ENCODE measurements at places on chromosomes 2 and 18.

GRCh38 chr2:124713969-124714368 is 688.9 kb downstream of the CNTNAP5 start:
- DNase-seq, result no peak

DNA sequence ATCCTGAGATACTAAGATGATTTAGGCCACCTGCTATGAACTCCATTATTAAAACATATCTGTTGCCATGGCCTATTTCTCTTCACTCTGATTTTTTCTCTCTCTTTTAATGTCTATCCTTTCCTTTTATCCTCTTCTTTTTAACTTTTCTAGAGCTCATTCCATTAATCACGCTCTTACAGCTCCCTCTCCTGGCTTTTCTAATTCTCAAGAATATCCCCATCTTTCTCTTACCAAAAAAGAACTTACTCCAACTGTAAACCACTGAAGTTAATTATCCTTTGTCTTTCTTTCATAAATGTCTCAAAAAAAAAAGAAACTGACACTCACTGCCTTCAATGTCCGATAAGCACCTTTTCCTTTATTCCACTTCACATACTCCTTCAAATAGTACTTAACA is 7.9 kb downstream of the PPP3R1 start:
- DNase-seq, result no peak

GRCh38 chr2:197884252-197884651 is 79.9 kb downstream of the PLCL1 start:
- DNase-seq, result no peak

DNA sequence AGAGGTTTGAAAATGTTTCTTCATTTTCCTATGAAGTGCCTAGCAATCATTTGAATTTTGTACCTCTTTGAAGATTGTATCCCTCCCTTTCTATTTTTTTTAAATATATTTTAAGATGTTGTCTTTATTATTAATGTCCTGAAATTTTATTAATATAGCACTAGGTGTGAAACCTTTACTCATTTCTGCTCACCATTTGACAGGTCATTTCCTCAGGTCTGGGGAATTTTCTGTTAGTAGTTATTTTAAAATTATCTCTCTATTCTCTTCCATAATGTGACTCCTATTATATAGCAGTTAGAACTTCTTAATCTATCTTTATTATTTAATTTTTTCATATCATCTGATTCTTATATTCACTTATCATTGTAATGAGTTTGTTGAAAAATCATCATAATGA is 1038.6 kb upstream of the SLC39A10 start:
- DNase-seq, result no peak

GRCh38 chr2:233791883-233792329 is 13.8 kb downstream of the MROH2A start:
- no peak for DNase-seq
